ENCODE measurements at places on chromosomes 12 and 14.

DNA sequence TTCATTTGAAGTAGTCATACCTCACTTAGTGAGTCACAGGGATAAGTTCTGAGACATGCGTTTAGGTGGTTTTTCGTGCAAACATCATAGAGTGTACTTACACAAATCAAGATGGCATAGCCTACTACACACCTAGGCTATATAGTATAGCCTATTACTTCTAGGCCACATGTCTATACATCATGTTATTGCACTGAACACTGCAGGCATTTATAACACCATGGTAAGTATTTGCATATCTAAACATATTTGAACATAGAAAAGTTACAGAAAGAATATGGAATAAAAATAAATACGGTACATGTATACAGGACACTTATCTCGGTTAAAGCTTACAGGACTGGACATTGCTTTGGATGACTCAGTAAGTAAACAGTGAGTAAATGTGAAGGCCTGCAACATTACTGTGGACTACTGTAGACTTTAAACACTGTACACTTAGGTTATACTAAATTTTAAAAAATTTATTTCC is 670.6 kb downstream of the SLC16A7 start:
- no peak for DNase-seq

DNA sequence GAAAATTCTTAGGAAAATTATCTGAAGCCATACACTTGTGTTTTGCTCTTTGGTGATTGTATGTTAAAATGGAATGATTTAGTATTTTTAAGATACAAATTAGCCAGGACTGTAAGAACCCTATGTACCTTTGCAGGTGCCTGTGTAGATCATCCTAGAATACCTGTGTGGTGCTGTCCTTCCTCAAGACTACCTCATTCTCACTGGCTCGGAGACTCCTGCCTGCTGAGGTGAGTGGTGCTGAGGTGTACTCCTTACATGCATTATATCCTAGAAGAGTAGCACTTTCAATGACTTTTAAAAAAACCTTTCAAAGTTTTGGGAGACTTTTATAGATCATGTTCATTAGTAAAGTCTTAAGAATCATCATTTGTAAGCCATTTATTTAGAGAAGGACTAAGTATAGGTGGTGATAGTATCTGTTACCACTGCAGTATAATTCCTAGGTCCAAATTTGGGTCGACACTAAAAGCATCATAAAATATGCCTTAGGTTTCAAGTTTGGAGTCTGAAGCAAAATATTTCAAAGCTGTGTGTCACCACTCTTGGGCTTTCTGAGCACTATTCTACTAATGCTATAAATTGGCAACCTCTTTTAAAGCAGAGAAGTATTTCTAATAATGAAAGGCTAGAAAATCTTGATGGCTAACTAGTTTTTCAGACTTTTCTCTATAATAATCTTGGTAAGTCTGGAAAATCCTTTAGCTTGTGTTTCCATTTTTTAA is 36.6 kb downstream of the RASSF8 start:
- no peak for DNase-seq

DNA sequence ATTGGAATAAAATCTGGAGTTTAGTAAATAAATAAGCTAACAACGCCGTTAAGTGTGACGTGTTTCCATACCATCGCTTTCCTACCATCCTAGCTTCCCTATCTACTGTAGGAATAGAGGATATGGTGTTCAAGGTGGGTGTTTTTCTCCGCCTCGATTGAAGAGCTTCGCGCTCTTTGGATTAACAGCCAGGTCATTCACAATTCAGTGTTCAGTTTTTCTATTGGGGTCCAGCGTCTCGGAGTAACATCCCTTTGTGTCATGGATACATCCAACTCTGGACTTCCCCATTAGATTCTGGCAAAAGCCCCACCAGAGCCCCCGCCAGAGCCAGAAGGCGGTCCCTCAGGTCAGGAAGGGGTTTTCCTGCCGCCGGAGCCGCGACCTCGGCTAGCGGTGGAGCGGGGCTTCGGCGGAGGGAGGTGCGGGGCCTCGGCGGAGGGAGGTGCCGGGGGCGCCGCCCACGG is 1.2 kb upstream of the SRGAP1 start:
- peak; percentile 0 for DNase-seq

GRCh38 chr14:71913342-71913741 is 18.9 kb upstream of the RGS6 start:
- no peak for DNase-seq

DNA sequence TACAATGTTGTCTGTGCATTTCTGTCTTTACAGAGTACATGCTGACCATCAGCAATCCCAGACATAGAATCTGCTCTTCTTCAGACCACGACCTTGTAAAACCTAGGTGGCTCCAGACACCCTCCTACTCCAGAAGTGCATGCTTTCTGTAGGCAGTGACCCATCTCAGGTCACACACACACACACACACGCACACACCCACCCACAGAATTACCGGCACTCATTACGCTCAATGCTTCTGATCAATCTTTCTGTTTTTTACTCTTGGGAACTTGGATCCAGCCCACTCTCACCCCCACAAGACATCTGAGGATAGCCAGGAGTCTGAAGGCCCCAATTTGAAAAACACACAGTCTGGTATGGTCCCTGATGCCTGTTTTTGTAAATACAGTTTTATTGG is 7.5 kb upstream of the TSPAN9 start:
- DNase-seq: no peak

DNA sequence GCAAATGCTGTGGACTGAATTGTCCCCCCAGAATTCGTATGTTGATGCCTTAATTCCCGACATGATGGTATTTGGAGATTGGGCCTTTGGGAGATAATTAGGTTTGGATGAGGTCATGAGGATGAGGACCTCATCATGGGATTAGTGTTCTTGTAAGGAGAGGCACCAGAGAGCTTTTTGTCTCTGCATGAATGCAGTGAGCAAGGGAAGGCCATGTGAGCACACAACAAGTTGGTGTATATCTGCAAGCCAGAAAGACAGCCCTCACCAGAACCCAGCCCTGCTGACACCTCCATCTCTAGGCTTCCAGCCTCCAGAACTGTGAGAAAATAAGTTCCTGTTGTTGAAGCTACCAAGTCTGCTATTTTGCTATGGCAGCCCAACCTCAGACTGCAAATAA is 51.9 kb upstream of the SMCO2 start:
- no peak for DNase-seq
